ENCODE measurements at places on chromosomes 4 and X.

DNA sequence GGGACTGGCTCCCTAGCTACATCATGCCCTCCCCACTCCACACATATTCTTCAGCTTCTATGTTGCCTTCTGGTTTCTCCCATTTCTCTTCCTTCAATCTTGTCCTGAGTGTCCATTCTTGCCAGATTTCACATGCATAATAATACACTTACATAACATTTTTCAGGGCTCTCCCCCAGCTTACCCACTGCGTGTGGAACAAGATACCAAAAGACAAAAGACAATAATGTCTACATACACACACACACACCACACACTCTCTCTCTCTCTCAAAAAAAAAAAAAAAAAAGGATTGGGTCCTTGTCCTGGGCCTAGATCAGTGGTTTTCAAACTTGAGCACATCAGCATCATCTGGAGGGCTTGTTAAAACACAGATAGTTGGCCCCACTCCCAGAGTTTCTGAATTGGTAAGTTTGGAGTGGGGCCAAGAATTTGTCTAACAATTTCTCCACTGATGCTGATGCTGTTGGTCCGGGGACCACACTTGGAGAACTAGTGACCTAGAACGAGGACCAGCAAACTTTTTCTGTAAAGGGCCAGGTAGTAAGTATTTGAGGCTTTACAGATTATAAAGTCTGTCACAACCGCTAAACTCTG, 6.5 kb upstream of the SMARCA1 start:
- DNase-seq = no peak

DNA sequence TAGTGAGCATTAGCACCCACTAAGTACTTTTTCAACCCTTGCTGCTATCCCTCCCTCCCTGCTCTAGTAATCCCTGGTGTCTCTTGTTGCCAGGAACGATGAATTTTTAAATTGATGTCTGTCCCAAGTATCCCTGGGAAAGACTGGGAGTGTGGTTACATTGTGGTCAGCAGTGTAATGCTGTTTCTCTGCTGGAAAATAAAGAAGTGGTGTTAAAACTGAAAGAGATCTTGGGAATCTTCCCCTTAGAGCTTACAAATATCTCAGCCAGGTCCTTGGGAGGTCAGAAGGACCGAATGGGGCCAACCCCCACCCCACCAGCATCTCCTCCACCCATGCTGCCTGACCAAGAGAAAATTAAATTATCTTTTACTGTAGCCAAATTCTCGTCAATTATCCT, 174.5 kb upstream of the MXRA5 start:
- DNase-seq = no peak

DNA sequence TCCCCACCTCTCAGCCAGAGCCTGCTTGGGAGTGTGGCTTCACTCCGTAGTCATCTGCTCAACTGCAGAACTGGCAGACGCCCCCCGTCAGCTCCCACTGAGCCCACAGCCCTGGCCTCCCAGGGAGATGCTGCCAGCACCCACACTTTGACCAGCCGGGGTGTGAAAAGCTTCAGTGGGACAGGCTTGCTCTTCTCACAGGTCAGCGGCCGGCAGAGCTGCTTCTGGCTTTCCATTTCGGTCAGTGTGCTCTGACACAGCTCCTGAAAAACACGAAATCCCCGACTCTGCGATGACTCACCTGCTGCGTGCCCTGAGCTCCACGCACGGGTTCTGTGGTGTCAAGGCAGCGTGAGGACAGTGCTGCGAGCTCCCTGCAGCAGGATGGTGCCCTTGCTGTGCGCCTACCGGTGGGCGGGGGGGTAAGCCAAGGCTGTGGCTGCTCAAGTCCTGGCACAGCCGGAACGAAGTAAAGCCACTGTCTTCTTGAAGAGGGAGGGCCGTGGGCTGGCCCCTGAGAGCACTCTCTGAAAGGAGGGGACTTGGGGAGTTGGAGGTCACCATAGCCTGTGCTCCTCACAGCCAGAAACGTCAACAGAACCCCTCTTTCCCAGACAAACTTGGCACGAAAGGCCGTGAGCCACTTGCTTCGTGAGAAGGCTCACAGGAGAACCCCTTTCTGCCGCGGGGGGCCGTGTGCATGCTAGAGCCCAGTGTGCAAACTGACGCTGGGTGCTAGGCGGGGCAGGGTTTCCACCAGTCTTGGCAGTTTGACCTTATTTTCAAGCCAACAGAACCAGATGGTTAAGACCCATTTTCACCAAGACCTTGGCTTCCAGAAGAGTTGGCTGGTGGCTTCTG, 23.6 kb downstream of the NOP14 start:
- no peak for DNase-seq

- DNase-seq = no peak
These were observed 29.9 kb upstream of the TEC start for GRCh38 chr4:48299560-48299959.

DNA sequence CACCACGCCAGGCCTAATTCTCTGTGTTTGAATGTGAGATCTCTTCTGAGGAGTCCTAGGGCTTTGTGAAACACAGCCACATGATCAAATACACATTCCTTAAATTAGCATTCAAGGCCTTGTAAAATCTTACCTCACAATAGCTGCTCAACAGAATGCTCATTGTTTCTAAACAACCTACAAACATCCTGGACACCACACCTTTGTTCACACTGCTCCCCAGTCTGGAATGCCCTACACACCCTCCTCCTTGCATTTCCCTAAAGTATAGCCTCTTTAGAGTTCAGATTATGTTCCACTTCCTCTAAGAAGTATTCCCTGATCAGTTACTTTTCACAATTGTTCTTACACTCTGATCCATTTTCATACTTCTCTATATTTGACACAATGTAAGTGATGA, 110.6 kb downstream of the AGTR2 start:
- no peak for DNase-seq

GRCh38 chr4:130563185-130563888, 1467.4 kb downstream of the C4orf33 start:
- no peak for DNase-seq

GRCh38 chrX:23726191-23726590, 16.9 kb downstream of the ACOT9 start:
- peak; percentile 74 for DNase-seq

GRCh38 chr4:185346975-185347601, 48.6 kb downstream of the LRP2BP start:
- no peak for DNase-seq

GRCh38 chrX:149495573-149496071, 9.5 kb downstream of the IDS start:
- no peak for DNase-seq

- no peak for DNase-seq
These were observed 75.8 kb downstream of the NUDT11 start for GRCh38 chrX:51420610-51421009.

DNA sequence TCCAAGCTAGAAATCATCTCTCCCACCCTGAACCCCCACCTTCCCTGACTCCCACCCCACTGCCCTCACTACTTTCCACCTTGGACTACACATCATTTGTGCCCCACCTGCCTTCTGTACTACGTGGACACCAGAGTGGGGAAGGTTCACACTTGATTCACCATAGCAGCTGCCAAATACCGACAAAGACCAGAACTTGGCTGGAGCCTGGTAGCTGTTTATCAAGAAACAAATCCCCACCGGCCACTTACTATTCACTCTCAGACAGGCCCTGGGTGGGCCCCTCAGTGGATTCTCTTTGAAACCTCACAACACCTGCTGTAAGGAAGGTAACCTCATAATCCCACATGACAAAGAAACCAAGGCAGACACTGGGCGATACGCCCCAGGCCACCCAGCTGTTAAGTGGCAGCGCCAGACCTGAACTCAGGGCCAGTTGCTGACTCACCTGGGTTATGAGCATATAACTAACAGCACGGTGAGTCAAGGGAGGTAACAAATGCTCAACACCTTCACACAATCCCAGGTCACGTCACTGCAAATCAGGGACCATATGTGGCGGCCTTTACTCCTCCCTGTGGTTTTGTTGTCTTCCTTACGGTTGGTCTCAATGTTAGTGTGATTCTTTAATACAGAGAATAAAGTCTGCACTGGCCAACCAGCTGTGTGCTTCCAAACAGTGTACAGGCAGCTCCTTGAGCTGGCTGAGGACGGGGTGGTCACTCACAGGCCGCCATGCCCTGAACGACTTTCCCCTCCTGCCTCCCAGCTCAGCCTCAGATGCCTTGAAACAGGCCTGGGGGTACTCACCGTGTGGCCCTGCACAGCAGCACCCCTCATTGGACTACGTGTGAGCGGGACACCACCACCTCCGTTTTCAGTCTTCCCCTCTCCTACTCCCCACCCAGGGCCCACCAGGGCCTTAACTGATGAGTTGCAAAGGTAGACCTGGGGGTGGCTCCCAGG, 7.5 kb downstream of the WDR1 start:
- DNase-seq = no peak

All from MV-4-11 (cell line).